ENCODE measurements at places on chromosomes 13 and 19.

GRCh38 chr19:35029737-35030256 is 473 bp upstream of the SCN1B start:
- no peak for DNase-seq

DNA sequence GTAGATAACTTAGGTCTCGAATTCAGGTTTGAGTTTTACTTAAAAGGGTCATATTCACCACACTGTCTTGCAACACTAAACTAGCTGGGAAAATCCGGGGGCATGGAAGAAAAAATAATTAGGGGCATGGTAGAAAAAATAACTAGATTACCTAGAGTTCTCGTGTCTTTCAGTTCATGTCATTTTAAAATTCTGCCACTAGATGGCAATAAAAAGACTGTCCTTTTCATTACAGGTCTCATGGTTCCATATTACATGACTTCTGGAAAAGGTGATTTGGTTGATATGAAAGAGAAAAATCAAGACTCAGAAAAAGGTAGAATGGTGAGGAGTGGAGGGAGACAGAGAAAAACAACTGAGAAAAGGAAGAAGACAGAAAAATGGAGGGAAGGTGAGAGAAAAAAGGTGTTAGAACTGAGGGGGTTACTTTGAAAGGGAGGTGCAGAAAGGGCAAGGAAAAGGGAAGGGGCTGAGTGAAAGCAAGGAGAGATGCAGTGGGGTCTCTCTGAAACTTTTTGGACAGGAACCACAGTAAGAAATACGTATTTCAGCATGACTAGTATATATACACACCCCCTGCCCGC is 299.0 kb downstream of the KLF12 start:
- DNase-seq = no peak

DNA sequence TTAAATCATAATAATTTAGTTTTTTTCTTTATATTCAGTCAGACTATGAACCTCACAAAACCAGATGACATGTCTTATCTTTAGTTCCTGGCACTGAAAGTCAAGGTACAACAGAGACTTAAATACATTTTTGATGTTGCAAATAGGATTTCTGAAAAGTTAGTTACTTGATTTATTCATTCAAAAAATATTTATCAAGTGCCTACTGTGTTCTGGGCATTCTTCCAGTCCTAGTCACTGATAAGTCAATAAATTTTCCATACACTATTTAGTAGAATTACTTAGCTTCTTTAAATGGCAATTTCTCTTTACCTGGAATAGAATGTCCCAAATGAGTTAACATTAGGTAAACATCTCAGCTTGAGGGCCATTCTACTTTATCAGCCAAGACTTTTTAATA is 938.3 kb upstream of the PCDH9 start:
- no peak for DNase-seq

DNA sequence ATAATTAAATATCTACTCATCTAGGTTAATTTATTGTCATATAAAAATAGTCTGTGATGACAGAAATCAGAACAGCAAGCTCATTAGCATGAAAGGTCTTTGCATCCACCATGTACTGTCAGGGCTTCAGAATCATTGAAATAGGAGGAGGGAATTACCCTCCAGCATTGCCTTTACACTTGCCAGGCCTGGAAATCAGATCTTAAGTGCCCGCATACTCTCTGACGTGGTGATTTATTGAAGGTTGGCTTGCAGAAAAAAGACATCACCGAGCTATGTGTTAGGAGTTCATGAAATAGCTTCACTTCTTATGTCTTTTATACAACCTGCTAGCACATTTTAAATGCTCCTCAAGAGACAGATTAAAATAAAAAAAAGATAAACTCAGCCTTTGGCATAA is 661.7 kb upstream of the SLITRK1 start:
- no peak for DNase-seq

- DNase-seq = no peak
These were observed 872 bp downstream of the HOMER3 start for GRCh38 chr19:18939922-18940768.

GRCh38 chr13:40190641-40191100 is 475.8 kb downstream of the FOXO1 start:
- DNase-seq = peak; percentile 74

GRCh38 chr13:68190818-68191217 is 960.7 kb upstream of the PCDH9 start:
- DNase-seq = no peak

- no peak for DNase-seq
These were observed 82.5 kb upstream of the MYCBP2 start for GRCh38 chr13:77409412-77409811.

DNA sequence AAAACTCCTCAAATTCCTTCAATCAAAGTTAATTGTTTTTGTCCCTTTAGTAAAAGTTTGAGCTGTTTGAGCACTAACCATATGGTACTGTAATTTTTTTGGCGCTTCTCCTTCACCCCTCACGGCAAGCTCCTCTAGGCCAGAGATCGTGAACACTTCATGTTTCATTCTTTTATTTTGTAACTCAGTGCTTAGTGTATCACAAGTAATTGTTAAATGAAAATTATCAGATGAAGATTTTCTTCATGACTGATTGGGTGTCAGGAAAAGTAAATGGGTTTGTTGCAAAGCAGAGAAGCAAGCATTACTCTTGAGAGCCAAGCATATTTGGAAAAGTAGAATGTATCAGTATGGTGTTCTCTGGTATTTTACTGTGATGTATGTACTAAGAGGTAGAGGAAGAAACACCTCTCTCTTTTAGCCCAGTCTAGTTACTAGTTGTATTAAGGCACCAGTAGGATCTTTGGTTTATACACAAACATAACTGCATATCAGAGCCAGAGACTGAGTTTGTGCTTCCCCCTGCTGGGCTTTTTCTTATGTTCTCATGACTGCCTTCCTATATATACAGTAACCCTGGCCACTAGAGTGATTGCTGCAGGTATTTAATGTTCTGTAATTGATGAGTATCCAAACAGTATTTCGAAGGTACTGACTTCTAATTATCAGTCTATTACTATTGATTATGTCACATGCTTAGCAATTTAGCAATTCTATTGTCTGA is 202.3 kb upstream of the KLHL1 start:
- DNase-seq = no peak

GRCh38 chr19:19329126-19329525 is 8.5 kb downstream of the MAU2 start:
- no peak for DNase-seq

DNA sequence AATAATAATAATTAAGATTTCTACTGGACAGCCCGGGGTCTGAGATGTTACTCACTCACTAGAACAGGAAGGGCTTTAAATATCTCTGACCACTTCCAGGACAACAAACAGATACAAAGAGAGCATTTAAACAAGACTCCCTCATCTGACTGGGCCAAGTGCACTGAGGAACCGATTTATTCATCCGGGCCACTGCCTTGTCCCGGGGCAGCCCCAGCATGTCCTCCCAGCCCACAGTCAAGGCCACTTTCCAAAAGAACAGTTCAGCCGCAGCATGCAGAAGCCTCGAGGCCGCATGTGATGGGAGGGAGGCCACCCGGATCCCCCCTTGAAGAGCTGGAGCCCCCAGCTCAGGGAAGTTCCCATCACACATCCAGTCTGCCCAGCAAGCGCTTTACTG is 30.5 kb downstream of the MLLT1 start:
- DNase-seq = no peak

DNA sequence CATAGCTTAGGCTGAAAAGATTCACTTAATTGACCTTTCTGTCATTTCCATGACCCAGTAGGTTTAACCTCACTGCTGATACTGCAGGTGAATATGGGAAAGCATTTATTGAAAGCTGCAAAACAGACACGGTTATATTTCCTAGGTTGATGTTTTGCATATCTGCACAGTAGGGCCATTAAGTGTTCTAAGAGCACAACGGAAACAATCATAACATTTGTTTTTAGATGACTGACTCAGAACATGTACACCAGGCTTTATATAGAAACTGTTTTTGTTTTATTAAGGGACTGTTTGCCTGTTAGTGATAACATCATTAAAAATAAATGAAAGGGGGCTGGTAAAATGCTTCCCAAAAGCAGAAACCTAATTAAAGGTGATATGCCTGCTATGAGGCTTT is 367.8 kb downstream of the DACH1 start:
- DNase-seq = no peak

DNA sequence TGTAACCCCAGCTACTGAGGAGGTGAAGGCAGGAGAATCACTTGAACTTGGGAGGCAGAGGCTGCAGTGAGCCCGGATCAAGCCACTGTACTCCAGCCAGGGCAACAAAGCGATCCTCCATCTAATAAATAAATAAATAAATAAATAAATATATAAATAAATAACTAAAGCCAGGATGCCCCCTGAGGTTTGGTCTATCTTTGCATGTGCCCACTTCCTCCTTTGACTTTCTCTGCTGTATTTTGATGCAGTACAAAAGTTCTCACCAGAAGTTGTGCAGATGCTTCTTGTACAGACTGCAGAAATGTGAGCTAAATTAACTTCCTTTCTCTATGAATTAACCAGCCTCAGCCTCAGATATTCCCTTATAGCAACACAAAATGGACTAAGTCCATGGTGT is 6.5 kb upstream of the N4BP2L2 start:
- no peak for DNase-seq

DNA sequence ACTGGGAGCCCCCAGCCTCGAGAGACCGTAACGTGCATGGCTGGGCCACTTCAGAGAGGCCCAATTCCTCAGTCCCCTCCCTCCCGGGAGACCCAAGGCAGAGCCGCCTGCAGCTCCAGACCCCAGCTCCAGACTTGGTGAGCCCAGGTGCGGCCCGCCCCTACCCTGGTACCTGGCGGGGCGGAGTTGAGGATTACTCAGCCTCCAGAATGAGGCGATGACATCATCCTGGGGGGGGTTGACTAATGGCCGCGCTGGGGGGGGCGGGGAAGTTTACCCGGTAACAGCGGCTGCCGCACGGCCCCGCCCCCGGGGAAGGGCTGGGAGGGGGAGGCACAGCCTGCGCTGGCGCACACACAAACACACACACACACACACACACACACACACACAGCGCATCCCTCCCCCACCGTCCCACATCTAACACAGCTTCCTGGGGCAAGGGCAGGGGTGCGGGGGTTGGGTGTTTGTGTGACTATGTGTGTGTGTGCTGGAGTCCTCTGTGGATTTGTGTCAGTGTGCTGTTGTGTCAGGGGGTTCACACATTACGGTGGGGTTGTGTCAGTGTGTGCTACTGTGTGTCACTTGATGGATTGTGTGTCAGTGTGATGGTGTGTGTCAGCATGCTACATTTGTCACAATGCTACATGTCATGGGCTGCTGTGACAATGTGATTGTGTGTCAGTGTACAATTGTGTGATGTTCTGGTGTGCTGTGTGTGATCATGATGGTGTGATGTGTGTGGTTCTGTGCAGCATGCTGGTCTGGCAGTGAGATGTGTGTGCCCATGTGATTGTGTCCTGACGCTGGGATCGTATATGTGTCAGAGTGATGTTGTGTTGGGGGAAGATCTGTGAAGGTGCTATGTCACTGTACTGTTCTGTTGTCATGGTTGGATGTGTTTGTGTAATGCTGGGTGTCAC is 10.3 kb upstream of the BBC3 start:
- DNase-seq = peak; percentile 85

GRCh38 chr13:114281351-114282040 is at the start of gene UPF3A:
TSS of gene UPF3A (plus strand) at chr13:114281601. CDS start at chr13:114281640, 39 bp downstream.
- peak; percentile 87 for DNase-seq

DNA sequence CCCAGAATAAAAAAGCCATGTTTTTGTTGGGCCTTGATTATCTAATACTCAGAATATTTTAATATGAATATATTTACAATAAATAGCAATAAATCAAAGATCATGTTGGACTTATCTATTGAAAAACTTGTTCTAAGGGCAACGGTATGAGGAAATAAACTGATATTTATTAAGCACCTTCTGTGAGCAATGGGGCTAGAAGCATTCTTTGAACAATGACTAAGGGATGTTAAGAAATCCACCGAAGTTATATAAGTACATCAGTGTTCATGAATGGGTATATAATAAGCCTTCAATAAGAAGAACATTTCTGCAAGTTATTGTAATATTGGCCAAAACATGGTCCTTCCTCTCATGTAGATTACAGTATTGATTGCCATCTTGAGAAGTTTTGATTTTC is 221.8 kb downstream of the OXGR1 start:
- no peak for DNase-seq

DNA sequence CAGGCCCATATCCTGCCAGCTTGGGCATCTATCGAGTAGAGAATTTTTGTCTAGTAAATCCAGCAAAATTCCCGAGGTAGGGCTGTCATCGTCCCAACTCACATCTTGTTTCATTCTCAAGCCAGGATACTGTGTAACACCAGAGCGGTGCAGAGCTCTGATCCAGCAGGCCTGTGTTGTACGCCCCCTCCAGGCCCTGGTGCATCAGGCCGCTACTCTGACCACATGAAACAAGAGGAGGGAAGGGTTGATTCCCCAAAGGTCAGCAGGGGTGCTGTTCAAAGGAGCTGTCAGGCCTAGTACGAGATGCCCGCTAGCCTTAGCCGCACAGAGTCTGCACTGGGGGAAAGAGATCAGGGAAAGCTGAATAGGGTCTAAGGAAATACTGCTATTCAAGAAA is 276.0 kb downstream of the SLC7A1 start:
- no peak for DNase-seq

DNA sequence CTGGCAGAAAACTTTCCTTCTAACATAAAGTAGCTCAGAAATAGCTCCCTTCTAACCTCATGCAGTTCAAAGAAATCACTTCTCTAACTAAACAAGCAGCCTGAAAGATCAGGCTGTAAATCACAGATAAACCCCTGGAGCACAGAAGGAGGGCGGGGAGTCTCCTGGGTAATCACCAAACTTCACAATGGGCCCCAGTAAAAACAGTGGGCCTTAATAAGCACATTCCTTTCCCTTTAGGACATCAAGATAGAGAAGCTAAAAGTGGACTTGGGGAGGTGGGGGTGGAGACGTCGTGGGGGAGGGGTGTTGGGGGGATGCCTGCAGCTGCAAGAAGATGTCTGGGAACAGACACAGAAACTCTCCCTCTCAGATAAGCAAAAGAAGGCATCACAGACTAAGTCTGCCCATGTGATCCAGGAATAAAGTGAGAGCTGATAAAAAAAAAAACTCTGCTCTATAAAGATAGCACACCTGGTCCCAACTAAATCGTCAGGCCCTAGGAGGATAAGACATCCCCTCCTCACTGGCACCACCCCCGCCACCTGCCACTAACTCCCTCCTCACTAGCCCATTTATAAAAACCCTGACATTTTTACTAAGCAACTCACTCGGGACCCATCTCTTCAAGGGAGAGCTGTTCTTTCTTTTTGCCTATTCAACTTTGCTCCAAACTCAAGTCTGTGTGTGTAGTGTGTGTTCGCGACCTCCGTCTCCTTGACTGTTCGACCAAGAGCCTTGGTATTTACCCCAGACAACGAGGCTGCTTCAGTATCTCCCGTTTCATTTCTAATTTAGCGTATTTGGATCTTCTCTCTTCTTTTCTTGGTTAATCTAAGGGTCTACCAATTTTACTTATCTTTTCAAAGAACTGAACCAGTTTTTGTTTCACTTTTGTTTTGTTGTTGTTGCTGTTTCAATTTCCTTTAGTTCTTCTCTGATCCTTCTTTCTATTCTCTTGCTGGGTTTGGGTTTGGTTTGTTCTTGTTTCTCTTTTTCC is 31.7 kb downstream of the DNAJC15 start:
- no peak for DNase-seq
